T-helper 1 cell (primary cell): ENCODE measurements at places on chromosomes 7 and 10.

GRCh38 chr7:36895192-36895591, 170.9 kb upstream of the AOAH start:
- DNase-seq = no peak

DNA sequence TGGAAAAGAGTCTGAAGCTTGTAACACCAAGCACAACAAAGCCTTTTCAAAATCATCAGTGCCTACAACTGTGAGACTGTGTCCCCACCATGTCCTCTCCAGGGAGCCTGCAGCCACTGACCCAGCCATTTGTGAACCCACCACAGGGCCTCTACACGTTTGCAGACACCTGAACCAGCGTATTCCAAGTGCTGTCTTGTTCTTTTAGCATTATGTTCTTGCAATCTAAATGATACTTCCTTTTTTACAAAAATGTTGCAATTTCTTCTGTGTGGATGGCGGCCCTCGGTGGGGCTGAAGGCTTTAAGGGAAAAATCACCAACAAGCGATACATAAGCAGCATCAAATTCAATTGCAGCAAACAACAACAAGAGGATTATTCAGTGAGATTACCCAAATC, 403.2 kb upstream of the MGMT start:
- DNase-seq = no peak

DNA sequence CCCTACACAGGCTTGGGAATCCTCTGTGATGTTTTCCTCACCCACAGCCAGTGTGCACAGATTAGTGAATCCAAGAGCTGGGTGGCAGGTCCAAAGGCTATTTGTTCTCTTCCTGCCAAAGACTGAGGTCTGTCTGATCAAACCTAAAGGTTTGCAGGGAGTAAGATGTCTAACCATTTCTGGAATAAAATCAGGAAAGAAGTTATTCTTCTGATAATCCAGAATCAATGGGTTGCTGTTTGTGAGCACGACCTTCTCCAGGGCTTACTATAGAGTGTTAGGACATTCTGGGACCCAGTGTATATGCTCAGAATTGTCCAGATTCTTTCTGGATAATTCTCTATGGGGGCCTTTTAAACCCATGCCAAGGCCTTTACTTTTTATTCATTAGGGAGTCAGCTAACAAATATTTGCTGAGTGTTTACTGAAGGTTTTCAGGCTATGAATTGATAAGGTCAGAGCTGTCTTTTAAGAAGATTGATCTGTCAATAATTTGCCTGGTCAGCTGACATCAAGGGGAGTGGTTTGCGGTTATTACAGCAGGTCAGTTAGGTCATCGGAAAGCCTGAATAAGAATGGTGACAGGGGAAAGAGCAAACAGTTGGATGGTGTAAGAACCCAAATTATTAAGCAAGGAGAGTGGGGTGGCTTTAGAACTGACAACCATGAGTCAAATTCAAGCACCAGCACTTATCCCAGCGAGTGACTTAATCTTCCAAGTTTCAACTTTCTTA, 7.5 kb upstream of the TECTB start:
- no peak for DNase-seq

DNA sequence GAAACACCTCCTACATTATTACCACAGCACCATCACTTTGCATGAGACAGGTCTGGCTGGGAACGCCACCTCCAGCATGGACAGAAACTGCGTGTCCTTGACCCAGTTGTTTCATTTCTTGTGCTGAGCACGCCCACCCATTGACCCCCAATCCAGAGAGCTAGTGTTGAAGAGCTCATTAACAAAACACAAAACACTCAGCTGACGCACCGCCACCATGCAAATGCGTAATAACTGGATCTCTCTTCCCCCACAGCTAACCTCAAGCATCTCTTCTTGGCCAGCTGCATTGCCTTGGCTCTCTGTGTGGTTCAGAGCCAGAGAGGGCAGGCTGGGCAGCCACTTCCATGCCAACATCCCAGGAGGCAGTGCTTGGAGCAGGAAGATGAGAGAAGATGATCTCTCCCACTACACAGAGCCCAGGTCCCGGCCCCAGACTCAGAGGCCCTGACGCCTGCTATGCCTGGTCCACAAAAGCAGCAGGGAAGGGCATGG, 173.5 kb downstream of the PLXNA4 start:
- DNase-seq = no peak

DNA sequence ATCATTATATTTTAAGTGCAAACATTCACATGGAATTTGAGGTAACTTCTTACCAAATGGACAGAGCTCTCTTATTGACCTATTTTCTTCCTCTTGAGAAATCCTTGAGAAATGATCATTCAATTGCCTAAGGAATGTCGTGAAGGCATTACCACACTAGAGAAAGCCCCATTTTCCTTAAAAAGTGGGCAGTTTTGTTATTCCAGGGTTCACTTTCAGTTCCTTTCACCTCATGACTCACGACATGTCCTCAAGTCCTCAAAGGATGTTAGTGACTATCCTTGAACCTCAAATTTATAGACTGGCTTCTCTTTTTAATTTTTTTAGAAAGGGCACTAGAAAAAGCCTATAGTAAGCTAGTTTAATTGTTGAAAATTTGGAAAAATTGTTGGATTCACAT, 40.4 kb upstream of the SMIM30 start:
- no peak for DNase-seq

GRCh38 chr7:129801882-129802281, 150.9 kb downstream of the UBE2H start:
- no peak for DNase-seq

- no peak for DNase-seq
These were observed 457.6 kb downstream of the PLXNA4 start for GRCh38 chr7:132118641-132119040.

- DNase-seq = no peak
These were observed 52.0 kb upstream of the ECHDC3 start for GRCh38 chr10:11689945-11690736.

GRCh38 chr10:54607983-54608382, 193.0 kb downstream of the PCDH15 start:
- no peak for DNase-seq

- DNase-seq = no peak
These were observed 1.8 kb downstream of the BRI3 start for GRCh38 chr7:98283127-98283886.

DNA sequence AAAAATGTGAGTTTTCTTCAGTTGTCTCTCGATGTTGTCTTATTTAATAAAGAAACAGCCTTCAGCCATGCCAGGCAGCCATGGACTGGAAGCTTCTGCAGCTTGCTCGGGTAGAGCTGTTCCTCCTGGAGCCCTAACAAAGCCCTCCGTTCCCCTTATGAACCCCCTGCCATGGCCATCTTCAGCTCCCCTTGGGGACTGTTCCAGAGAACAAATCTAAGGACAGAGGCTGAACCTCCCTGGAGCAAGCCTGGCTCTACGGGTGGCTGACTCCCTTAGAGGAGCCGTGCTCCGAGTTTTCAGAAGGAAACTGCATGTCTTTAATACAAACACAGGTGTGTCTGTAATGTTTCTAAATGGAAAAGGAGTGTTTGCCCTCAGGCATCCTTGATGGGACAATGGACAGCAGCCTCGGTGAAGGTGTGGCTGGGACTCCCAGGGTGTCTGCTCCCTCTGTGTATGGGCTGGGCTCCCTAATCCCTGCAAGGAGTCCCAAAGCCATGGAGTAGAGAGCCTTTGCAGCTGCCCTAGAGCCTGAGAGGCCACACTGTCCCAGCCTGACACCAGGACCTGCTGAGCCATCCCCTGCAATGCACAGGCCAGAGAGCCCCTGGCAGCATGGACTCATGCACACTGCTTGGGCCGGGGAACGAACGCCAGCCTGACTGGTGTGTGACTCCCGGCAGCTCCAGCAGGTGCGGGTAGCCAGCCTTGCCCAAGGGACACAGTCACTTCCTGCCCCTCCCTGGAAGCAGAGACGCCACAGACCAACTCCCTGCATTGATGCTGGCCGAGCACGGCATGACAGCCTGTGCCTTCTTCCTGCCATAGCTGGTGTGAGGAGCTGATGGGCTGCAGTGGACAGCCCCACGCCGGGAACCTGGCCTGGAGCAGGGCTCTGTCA, 381.8 kb downstream of the TCERG1L start:
- DNase-seq = no peak

DNA sequence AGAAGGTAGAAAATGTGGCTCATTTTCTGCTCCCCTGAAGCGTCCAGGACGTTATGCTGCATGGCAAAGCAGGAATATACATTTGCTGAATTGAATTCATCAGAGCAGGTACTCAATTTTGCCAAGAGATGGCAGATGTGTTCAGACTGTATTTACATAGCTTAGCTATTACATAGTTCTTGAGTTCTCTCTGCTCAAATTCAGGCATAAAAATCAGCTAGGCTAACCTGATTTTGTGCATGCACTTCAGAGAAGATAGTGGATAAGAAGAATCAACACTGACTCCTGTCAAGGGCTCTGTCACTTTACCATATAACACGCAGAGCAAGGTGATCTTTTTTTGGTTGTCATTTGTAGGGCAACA, 209.2 kb upstream of the FAM3C start:
- no peak for DNase-seq

DNA sequence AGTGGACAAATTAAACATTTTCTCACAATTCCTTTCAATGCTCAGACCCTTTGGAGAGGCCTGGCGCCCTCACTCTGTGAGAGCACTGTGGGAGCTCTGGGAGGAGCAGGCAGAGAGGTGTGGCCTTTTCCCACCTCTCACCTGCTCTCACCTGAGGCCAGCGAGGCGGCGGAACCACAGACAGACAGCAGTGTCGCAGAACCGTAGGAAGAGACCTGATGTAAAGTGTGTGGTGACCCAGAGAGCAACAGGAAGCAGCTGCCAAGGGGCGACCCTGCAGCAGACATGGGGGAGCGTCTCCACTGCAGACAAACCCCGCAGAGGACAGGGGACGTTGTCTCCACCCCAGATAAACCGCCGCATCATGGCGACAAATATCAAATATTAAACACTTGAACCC, 15.6 kb upstream of the PARP12 start:
- DNase-seq = no peak

DNA sequence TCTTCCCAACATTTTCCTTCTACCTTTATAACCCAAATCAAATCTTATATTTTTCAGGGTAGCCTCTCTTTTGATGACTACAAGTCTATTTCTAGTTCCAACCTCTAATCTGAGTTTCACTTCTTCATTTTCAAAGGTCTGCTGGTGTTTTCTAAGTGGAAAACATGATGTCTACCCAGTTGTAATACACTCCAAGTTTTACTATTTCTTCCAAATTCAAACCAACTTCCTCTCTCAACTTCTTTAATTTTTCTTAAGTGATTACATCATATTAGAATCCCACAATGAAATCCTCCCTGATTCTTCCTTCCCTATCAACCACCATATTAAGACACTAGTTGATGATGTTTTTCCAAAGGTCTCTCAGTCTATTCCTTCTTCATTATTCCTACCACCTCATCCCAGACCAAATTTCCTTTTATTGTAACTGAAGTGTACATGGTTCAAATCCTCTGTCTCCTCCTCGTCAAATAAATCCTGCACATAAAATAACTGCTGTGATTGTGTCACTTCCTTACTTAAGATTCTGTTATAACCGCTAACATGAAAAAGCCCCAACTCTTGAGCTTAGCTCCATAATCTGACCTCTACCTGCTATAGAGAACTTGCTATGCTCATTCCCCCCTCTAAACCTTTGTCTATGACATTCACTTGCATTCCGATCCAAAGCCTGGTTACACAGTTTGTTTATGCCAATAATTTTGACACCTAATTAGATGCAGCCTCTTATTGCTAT, 12.7 kb downstream of the TAS2R38 start:
- DNase-seq = no peak

DNA sequence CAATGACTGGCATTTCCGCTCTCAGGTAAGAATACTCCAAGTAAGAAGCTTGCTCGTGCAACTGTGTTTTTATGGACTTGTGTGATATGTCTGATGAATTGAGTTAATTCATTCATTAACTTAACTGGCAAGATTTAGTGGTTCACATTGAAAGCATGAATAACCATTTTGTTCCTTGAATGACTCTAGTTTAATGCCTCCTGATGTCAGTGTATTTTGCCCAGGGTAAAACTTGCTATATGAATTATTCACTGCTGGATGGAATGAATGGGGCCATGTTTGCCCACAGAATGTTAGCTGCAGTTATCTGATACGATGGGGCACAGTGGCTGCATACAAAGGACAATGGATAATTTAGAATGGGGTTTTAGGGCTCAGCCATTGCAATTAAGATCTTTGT, 124.1 kb downstream of the ZNF365 start:
- DNase-seq = no peak

- DNase-seq = no peak
These were observed 7.6 kb downstream of the CCDC172 start for GRCh38 chr10:116331815-116332214.

DNA sequence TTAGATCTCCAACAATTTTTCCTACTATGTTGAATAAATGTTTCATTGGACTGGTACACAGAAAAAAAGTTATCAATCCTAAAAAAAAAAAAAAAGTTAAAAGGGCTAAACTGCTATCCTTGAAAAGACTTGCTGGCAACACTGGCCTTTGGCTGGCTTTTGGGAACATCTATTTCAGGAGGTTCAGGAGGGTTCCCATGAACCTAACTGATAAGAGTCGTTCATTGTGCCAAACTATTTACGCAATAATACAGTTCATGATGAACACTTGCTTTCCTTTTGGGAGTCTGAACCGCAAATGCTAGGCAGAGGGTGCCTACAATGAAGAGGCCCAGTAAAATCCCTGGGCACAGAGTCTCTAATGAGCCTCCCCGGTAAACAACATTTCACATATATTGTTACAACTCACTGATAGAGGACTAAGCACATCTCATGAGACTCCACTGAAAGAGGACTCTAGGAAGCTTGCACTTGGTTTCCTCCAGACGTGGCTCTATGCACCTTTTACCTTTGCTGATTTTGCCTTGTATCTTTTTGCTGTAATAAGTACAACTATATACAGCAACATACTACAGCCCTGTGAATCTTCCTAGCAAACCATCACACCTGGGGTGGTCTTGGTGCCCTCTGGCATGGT, 45.0 kb downstream of the ZFAND4 start:
- no peak for DNase-seq

DNA sequence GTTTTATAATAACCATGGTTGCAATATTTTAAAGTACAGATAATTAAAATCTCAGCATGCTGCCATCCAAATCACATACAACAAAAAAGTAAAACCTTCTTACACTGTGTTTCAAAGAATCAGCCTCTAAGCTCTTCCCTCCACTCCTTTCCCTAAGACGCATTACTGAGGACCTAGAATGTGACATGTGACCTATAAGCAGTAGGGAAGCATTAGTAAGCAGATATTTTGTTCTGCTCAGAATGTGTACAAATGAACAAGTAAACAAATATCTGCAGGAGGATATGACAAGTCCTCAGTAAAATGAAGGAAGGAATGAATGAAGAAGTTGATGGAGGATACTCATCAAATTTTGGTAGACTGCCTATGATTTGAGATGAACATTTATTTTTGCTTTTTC, 49.1 kb downstream of the RAB11FIP2 start:
- no peak for DNase-seq
